ENCODE measurements at places on chromosomes 7 and 10.
A peak's percentile ranks its signal among the peaks of the same experiment; 100 is the strongest.

GRCh38 chr10:4190876-4191275 is 405.9 kb upstream of the KLF6 start:
- DNase-seq = no peak

- no peak for DNase-seq
Observed at GRCh38 chr10:103932971-103933370, 15.0 kb upstream of the STN1 start.

- DNase-seq = peak; percentile 32
Observed at GRCh38 chr10:114758331-114758730, 63.2 kb upstream of the FHIP2A start.

DNA sequence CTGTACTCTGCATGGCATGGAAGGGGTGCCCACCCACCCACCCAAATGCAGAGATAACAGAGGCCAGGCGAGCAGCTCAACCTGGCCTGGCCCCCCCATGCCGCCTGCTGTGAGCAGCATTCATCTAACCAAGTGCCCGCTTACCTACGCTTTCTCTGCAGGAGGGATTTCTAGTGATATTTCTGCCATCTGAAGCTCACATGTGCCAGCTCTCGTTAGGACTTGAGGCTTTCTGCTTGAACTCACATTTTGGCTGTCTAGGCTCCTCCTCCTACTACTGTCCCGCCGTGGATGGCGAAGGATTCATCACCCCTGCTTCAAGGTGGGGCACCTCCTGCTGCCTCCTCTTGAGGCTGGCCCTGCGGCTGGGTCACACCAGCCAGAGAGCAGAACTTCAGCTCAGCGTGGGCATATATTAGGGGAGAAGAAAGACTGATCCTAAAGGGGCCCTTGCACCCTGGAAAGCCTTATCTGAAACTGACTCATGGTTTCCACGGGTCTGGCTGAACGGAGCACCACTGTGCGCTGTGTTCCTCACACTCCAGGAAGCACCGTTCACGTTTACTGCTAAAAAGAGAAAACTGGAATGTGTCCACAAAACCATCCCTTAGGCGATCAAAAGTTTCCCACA is 45.5 kb downstream of the CTBP2 start:
- DNase-seq = no peak

- DNase-seq = no peak
Observed at GRCh38 chr7:88200789-88201188, 19.0 kb downstream of the SRI start.

- no peak for DNase-seq
Observed at GRCh38 chr10:123558651-123559050, 107.5 kb upstream of the GPR26 start.

- peak; percentile 13 for DNase-seq
Observed at GRCh38 chr7:12584930-12585329, 14.4 kb downstream of the SCIN start.

GRCh38 chr10:125091891-125092290 is 68.5 kb downstream of the CTBP2 start:
- DNase-seq = peak; percentile 68

- no peak for DNase-seq
Observed at GRCh38 chr10:47335906-47336305, 12.3 kb upstream of the RBP3 start.

GRCh38 chr7:80770675-80771081 is 132.2 kb downstream of the CD36 start:
- DNase-seq = no peak

- DNase-seq = peak; percentile 72
Observed at GRCh38 chr7:80826520-80827238, 92.2 kb downstream of the SEMA3C start.

- no peak for DNase-seq
Observed at GRCh38 chr7:102935450-102936115, 22.8 kb downstream of the LRRC17 start.

DNA sequence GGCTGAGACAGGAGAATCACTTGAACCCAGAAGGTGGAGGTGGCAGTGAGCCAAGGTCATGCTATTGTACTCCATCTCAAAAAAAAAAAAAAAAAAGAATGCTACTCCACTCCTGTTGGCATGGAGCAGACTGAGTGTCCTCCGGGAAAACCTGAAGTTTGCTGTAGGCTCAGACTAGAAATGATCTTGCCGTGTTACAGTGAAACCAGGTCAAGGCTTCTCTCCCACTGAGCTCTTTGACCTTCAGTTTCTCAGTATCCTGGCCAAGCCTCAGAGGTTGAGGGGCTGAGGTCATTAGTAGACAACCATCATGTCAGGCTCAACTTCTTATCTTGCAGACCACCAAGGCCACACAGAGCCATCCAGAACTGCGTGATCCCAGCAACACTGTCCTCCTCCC is 348.6 kb upstream of the ZNF32 start:
- no peak for DNase-seq

- peak; percentile 39 for DNase-seq
Observed at GRCh38 chr10:101512738-101513137, 75.3 kb downstream of the POLL start.

DNA sequence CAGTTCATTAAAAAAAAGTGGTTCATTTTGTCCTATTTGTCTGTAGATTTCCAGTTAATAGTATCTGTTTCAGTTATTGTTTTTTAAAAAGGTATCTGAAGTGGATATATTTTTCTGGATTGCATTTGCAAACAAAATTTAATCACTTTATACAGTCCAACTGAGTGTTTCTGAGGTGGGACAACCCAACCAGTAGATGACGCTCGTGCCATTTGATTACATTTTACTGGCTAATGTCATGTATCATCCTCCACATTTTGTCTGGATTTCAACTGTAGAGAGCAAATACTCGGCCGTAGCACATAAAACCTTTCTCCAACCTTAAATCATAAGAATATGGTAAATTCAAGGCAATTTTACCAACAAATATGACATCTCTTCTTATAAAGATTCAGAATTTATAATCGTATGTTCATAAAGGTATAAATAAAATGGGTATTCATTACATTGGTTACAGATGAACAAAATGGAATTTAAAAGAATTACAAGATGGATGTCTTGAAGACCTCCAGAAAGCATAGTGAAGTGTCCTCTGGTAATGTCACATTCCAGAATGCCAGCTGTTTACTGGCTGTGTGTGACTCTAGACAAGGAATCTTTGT is 789.0 kb downstream of the PHTF2 start:
- peak; percentile 46 for DNase-seq

DNA sequence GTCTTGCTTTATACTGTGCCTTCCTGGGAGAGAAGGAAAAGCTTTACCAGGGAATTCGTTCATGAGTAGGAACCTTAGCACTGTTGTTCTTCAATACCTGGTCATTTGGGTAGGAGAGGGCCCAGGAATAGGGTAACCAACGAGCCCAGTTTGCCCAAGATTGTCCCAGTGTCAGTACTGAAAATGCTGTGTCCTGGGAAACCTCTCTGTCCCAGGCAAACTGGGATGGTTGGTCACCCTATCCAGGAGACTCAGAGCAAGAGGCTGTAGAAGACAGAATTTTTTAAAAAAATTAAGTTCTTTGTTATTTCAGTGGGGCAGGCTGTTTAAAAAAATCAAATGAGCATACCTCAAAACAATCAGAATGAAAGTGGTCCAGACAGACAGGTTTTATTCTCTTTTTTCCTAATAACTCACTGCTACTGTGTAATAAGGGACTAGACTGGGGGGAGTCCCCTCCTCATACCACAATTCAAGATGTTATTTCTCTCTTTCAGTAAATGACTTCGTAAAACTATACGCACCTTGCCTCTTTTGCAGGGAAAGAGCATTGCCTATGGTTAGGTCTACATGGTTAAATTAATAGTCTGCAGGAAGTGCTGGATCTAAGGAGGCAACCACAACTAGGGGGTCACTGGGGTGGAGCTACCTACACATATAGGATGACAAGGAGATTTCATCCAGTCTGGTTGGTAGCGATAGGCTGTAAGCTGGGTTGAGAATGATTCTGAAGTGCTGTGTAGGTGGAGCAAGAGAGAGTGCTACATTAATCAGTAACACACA is 41.1 kb upstream of the FAM133B start:
- DNase-seq = no peak

DNA sequence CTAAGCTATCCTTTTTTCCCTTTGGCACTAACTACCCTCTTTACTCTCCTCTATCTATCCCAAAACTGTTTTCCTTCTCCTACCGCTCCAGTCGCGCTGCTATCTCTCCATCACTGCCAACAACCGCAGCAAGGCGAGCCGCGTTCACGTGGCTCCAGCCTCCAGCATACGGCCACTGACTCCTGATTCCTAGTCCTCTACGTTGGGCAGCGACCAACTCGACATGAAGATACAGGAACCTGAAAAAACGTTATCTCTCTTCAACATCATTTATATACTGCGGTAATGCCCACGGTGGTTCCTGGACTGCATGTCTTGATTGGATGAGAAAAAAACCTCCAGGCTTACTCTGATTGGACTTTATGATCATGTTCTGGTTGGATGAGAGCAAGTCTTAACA is 129.5 kb downstream of the ZNF716 start:
- no peak for DNase-seq

- DNase-seq = no peak
Observed at GRCh38 chr7:101622609-101623173, 6.4 kb downstream of the MYL10 start.

GRCh38 chr7:108628678-108629077 is 59.0 kb downstream of the DNAJB9 start:
- no peak for DNase-seq

DNA sequence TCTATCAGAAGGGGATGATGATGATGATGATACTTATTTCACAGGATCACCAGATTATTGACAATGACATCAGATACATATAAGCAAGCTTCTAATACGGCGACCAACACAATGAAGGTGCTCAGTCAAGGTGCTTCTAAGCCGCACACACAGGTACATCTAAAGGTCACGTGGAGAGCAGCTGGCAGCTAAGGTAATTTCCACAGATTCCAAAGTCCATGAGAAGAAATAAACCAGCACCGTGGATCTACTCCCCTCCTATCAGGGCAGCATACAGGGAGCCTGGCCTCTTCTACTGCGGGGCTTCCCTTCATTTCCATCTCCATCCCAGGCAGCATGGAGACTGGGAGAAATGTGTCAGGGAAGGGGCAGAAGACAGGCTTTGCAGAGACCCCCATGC is 37.5 kb downstream of the DENND11 start:
- DNase-seq = no peak

DNA sequence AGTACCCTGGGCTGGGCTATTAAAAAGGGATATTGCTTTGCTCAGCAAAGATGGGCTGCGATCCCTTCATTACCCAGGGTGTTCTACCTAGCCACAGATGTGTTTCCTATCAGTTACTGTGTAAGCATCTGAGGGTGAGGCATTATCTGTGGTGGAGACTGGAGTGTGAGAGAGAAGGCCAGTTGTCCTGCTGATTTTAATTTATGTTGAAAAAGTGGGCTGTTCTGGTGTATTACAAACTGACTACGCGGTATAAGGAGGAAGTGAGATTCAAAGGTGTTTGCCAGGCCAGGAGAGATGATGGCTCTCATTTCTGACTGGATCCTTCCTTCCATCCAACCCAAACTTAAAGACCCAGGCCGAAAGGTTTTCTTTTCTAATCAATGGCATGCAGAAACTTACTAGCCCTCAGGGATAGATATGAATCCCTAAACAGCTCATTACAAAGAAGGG is 7.6 kb downstream of the TCF7L2 start:
- peak; percentile 31 for DNase-seq

DNA sequence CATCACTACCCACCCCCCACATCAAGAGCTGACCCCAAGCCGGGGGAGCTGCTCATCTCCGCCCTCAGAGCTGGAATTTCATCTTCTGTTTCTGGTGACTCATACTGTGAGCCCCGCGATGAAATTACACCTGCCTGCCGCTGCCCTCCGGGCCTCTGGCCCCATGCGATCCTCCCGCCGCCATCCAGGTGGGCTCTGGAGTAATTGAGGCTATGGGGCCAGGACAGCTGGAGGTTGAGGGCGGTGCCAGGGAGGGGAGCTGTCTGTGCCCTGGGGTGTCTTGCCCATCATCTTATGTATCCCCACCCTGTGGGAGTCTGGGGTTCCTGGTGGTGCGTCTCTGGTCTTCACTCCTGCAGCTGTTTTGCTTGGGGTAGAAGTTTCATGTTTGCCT is 9.0 kb downstream of the GTF2IRD1 start:
- no peak for DNase-seq

- DNase-seq = peak; percentile 93
Observed at GRCh38 chr10:15775513-15775912, 55.8 kb upstream of the ITGA8 start.

DNA sequence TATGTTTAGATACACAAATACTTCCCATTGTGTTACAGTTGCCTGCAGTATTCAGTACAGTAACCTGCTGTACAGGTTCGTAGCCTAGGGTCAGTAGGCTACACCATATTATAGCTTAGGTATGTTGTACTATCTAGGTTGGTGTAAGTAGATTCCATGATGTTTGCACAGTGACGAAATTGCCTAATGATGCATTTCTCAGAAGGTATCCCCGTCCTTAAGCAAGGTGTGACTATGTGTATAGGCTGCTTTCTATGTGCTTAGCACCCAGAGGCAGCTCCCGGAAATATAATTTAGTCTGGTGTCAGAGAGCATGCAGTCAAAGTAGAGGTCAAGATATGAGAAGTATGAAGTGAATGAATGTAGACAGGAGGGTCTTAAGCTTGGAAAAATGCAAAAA is 9.8 kb downstream of the MAPK8 start:
- no peak for DNase-seq

DNA sequence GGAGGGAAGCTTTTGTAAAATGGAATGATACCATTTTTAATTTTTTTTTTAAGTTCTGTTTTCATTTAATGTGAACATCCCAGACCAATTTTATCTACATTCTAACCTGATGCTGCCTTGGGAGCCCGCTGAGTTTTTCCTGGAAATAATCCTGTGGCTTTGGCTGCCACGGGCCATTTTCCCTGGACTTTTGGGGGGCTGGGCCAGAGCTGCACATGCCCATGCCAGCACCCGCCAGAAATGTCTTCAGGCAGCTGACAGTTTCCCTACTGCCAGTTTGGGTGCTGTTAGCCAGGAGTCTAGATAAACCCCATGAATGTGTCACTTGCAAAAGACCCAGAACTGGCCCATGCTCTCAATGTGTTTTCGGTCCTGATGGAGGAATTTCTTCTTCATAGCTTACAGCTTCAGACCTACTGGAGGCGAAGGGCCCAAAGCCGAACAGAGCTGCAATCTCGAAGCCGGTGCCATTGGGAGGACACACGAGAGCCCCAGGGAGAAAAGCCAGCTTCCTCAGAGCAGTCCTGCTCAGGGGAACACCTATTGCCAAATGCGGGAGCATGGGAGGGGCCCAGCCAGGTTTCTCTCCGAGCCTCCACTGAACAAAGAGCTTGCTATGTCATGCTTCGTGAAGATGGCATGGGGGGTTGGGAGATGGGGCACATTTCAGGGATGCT is 444.2 kb upstream of the MKI67 start:
- DNase-seq = no peak

GRCh38 chr7:81111358-81111757 is 192.5 kb upstream of the SEMA3C start:
- DNase-seq = peak; percentile 90

- DNase-seq = peak; percentile 74
Observed at GRCh38 chr7:28354601-28355402, 57.5 kb upstream of the CREB5 start.

GRCh38 chr10:125691160-125691981 is 8.4 kb upstream of the TEX36 start:
- peak; percentile 85 for DNase-seq

- DNase-seq = no peak
Observed at GRCh38 chr10:77636282-77636966, 1.2 kb downstream of the KCNMA1 start.

- no peak for DNase-seq
Observed at GRCh38 chr10:42932735-42933447, 144.0 kb upstream of the RET start.

All from EH (cell line).